ENCODE measurements at places on chromosomes 1 and 21.
A peak's percentile ranks its signal among the peaks of the same experiment; 100 is the strongest.

DNA sequence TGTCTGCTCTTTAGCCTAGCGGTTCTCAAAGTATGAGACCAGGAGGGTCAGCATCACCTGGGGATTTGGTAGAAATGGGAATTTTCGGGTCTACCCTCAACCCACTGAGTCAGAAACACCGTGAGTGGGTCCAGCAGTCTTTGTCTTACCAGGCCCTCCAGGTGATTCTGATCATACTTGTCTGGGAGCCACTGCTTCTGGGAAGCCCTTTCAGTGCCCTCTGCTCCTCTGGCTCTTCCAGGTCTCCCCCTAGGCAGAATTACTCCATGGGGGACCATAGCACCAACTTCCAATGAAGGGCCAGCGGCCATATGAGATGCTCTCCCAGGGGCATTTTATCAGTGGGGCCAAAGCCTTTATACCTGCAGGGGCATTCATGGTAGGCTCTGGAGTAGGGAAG, 81.0 kb upstream of the ETV3 start:
- DNase-seq = no peak

GRCh38 chr1:186491336-186491735, 30.4 kb upstream of the PDC start:
- DNase-seq = no peak

- no peak for DNase-seq
Measured at GRCh38 chr1:67376381-67376780, 53.8 kb downstream of the SERBP1 start.

GRCh38 chr1:202164271-202165037, 4.1 kb upstream of the PTPN7 start:
- peak; percentile 83 for DNase-seq

GRCh38 chr21:37711836-37712568, 204.3 kb downstream of the KCNJ6 start:
- peak; percentile 10 for DNase-seq
